ENCODE measurements at places on chromosomes 12 and 14.
A peak's percentile ranks its signal among the peaks of the same experiment; 100 is the strongest.

DNA sequence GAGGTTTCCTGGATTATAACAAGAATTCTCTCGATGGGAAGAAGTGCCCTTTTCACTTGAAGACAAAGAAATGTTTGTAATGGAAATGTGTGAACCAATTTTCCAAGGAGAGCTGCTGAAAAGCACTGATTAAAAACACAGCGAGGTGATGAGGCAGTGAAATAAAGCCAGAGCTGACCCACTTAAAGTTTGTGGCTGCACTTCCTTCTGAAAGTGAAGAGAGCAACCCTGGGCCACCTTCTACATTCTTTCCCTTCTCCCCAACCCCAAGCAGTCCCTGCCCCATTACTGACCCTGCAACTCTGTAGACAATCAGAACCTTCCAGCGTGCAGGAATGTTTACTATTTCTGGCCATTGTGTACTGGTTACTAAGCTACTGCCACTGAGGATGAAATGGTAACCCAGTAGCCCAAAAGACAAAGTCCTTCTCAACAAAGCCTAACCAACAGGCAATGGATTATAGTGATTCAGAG lies 173.9 kb downstream of the TTC7B start:
- DNase-seq: no peak

- no peak for DNase-seq
Observed at GRCh38 chr12:120231316-120232011, 30.6 kb upstream of the RPLP0 start.

- no peak for DNase-seq
Observed at GRCh38 chr12:46653311-46653710, 172.5 kb downstream of the SLC38A4 start.

DNA sequence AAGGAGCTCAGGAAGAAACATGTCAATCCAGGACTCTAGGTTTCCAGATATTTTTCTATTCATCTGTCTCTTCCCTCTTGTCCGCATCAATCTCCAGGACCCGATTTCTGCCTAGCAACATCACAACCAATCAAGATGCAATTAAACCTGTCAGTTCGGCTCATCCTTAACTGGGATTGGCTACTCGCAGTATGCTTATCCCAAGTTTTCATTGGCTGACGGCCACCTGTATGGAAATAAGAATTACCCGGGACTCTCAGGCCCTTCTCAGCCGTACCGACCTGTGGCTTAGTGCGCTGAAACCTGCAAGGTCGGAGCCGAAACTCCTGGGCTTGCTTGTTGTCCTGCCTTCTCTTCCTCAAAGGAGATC lies 20.4 kb upstream of the ATP5MC2 start:
- peak; percentile 52 for DNase-seq

GRCh38 chr12:126493366-126494108 lies 1428.3 kb downstream of the AACS start:
- DNase-seq: no peak

DNA sequence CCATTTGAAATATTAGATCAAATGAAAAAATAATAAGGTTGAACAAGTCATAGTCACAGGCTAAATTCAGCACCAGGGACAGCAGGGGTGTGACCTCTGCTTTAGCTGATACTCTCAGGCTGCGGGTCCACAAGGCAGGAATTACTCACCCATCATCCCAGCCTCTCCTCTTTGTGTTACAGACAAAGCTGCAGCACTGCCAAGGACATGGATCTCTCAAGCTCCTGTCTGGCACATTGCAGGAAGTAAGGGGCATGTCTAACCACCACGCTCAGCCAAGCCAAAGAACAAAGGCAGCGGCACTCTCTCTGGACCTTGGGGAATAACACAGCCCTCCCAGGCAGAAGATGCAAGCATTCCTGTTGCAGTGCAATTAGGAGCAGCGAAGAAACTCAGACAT lies 783.8 kb downstream of the VRK1 start:
- DNase-seq: no peak

DNA sequence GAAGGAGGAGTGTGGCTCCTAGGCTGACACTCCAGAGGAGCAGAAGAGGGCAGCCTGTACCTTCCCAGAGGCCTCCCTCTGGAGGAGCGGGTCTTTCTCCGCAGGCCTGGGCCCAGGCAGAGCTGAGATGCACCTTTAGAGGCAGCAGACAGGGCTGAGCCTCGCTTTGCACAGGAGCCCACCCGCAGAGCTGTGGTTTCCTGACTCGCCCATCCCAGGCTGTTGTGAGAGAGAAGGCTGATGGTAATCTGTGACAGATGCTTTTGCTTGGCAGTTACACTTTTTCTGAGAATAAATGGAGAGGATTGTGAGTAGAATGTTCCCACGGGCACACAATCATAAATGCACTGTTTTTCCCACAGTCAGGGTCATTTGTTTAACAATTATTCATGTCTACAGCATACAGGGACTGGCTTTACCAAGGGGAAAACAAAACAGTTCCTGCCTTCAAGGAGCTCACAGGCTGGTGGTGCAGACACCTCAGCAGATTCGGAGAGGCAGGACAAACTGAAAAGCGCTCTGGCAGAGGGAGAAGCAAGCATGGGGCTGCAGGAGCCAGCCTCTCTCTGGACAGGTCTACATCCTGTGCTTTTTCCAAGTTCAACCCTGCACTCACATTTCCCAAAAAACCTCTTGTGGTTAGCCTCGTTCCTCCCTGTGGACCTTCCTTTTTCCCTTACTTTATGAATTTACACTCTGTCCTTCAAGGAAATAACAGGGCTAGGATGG lies 13.9 kb downstream of the EVL start:
- DNase-seq: no peak

- DNase-seq: no peak
Observed at GRCh38 chr12:79938843-79939242, 3.9 kb upstream of the PPP1R12A start.

DNA sequence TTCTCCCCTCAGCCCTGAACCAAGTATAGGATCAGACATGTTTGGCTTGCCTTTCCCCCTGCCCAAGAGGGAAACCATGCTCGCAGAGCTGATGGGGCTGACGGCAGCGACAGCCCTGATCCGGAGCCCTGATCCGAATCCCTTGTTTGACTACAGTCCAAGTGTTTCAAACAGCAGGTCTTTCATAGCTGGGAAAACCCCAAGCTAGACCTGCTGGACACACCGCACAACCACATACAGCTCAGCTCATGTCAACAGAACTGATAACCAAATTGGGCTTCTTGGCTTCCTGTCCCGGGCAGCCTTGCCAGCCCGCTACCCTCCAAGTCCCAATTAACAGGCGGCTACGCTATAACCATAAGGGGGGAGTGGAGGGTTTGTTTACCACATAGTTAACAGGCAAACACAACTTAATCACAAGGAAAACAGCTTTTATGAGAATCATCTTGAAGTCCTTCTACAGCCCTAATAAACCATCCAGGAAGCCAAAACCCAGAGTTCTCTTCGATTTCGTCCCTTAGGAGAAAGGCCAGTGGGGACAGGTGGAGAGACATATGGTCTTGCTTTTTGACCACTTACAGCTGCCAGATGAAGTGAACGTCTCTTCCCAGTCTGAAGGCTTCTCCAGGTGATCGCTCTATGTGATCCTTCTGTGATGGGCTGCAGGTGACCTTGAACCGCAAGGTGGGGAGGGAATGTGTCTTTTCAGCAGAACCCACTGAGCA lies 64.5 kb upstream of the MANSC4 start:
- no peak for DNase-seq

DNA sequence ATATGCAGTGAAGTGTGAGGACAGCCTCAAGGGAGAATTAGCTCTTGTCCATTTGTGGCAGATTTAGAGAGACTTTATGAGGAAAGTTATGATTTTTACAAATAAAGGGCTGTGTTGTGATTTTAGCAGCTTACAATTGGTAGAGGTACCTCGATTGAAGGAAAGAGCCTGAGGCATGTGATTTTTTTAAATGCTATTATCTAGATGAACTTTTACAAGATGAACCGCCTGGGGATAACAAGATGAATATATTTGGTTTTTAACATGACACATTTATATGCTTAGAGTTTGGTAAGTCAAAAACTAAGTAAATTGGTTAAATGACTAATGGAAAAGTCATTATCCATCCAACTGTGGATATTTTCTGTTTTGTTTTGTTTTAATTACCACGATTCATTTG lies 52.6 kb downstream of the AEBP2 start:
- DNase-seq: no peak

GRCh38 chr12:105382771-105383622 lies 52.5 kb downstream of the C12orf75 start:
- DNase-seq: peak; percentile 30

GRCh38 chr12:19169222-19169621 lies 39.7 kb downstream of the PLEKHA5 start:
- no peak for DNase-seq

- DNase-seq: no peak
Observed at GRCh38 chr12:4996714-4997113, 47.0 kb upstream of the KCNA5 start.

DNA sequence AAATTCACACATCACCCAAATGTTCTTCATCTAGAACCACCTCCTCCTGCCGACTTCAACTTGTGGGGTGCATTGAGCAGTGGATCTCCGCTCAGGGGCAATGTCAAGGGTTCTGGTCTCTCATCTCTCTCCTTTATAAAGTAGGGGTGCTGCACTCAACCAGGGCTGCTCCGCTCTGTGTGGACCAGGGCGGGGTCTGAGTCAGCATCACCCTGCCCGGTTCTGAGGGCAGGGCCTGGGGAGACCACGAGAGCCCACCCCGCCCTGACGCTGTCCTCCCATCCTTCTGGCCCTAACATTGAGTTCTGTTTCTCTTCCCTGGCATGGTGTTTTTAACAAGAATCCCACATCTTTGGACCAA lies 311.6 kb upstream of the DIO3 start:
- DNase-seq: peak; percentile 10

GRCh38 chr14:25003537-25003936 lies 46.4 kb downstream of the STXBP6 start:
- DNase-seq: no peak

DNA sequence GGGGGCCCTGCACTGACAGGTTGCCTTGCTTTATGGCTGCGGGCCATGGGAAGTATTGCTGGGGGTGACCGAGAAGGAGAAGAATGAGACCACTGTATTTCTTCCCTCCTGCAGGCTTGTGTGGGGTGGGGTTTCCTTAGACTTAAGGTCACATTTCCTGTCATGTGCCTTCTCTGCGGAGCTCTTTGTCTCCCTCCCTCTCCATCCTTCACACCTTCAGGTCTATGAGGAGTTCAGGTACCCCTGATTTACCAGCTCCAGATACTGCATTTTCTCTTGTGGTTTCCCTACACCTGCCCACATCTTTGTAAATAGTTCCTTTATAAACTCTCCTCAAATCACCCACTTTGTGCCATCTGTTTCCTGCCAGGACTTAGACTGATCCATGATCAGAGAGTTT lies 3.6 kb downstream of the FNTB start:
- DNase-seq: no peak

DNA sequence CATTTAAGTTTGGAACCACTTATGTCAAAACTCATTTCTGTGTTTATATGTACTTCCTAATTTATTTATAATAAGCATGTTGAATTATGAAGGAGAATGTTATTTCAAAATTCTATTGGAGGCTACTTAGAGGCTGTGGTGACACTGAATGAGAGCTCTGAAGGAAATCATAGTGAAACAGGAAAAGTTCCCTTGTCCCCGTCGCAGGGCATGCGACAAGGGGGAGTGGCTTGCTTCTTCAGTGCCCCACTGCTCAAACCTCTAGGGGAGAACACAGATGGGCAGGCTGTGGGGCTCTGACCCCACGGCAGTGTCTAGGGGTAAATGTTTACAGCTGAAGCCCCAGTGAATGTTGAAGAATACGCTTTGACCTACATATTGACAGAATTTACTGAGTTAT lies 261.9 kb downstream of the RAD51B start:
- DNase-seq: no peak

- DNase-seq: no peak
Observed at GRCh38 chr12:26825459-26826016, 7.5 kb downstream of the ITPR2 start.

DNA sequence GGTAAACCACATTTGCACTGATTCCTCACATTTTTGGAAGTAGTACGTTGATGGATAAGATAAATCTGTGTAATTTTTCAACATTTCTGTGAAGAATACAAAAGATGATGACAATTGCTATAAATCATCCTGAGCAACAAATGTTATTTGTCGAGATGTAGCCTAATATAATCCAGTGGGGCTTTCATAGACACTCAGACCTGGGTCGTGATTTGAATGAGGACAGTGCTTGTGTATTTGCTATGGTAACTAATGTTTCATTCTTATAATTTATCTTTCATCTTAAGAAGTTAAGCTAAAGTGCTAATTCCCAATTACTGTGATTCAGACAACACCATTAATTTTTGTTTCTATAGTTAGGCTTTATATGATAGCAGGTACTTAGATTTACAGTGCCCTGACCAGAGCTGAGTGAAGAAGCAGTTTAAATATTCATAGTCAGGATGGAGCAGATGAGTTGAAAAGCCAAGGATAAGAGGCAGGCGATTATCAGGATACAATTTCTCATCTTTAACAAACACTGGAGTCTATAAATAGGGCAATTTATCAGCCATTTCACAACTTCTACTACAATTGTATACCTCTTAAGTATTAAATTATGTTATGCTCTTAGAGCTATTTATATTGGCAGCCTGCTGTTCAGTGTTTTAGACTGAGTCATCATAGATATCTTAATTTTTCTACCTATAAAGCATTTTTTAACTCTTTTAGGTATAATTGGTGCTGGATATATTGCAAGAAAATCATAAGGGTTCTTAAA lies 359.9 kb downstream of the TRHDE start:
- no peak for DNase-seq
